ENCODE measurements at places on chromosomes 3 and 15. TPM values are rescaled to one million over a fixed set of nuclear protein-coding genes. Genes with fewer than 3 reads are reported as not detected.

ATP10A gene
- polyA plus RNA-seq, result 4.6 TPM

HESX1 gene
- 3.6 TPM for polyA plus RNA-seq

- no peak for DNase-seq
Observed at GRCh38 chr15:77038312-77039216, 32.3 kb downstream of the TSPAN3 start.

GRCh38 chr3:184261270-184261853 is at the start of gene CAMK2N2:
TSS of gene CAMK2N2 (minus strand) at chr3:184261553. CDS start at chr3:184261285, 268 bp downstream.
- no peak for DNase-seq

GRCh38 chr15:43795997-43796396 is 3.9 kb downstream of the SERF2 start:
- DNase-seq, result no peak

DNA sequence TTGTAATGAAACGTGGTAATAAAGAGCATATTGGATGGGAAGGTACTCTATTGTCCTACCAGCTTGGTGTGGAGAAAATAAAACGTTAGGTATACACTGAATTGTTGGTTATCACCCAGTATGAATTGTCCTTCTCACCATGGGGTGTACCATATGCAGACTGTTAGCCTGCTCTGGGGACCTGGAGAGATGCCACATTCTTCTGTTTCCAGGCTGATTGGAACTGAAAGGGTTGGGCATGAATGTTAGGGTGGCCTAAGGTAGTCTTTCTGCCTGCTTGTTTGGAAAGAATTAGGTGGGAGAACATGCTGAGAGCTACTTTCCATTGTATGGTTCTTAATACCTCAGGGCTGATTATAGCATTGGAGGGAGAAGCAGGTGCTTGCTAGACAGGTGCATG is 340.6 kb downstream of the PTPRG start:
- no peak for DNase-seq

DNA sequence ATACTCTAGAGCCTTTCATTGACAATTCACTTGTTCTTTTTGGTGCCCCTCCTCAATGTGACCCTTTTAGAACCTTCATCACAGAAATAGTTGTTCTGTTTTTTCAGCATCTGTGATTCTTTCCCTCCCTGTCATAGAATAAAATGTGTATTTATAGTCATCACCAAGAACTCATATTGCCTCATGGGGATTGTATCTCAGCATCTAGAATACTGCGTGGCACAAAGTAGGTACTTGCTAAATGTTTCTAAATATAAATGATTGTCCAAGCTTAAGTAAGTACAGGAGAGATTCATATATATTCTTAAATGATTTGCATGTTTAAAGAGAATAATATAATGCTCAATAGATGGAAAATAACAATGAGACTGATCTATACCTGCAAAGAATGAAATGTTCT is 190.1 kb downstream of the FNDC3B start:
- no peak for DNase-seq

DNA sequence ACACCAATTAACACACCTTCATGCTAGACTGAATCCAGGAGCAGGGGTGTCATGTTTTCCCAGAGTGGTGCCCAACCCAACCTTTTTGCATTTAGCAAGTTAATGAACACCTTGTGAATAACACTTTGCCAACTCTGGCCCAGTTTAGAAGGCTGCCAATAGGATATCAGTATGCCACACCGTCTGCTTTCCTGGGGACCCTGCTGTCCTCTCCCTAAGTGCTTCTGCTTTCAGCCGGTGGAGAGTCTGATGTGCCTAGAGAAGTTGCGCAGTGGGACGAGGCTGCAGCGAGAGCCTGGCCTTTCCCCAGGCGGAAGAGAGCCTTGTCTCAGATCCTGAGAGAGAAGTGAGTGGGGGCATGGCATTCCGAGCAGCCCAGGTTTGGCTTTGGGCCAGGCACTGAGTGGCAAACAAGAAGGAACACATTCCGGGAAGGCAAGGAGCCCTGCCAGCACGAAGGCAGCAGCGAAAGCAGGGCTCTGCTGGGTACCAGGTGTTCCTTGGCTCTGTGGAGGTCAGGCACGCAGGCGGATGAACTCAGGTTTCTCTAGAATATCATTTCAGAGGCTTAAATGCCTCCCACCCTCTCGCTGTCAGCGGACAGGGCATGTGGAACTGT is 36.9 kb downstream of the SENP8 start:
- peak; percentile 91 for DNase-seq

- no peak for DNase-seq
Observed at GRCh38 chr3:27200721-27201489, 168.3 kb downstream of the NEK10 start.

- DNase-seq, result no peak
Observed at GRCh38 chr15:95931619-95932018, 398.9 kb upstream of the NR2F2 start.

SEMA3G gene
- 32.7 TPM for polyA plus RNA-seq

TLR9 gene
- 0.28 TPM for polyA plus RNA-seq

MESP2 gene
- polyA plus RNA-seq, result 0.44 TPM

VILL gene
- polyA plus RNA-seq, result 14.1 TPM

FGF7 gene
- polyA plus RNA-seq, result 12.0 TPM

All from renal pelvis (tissue), 12 donors.